Calu3 (cell line): ENCODE measurements at places on chromosomes 7 and 10. TPM values are rescaled to one million over a fixed set of nuclear protein-coding genes. Genes with fewer than 3 reads are reported as not detected.

Gene SAMD9
- 74.8 and 167 TPM in 2 replicates for total RNA-seq

GRCh38 chr10:107166403-107166802, 1.9 kb upstream of the SORCS1 start:
- no peaks in the 10 kb centered on the region for H3K4me1 ChIP-seq
- H3K4me3 ChIP-seq = no peak overlapping the region
- H3K27ac ChIP-seq = no peak overlapping the region
- H3K36me3 ChIP-seq = no peaks in the 10 kb centered on the region
- no peaks in the 10 kb centered on the region for H3K27me3 ChIP-seq

- H3K27me3 ChIP-seq = no peaks in the 10 kb centered on the region
- H3K27ac ChIP-seq = no peak overlapping the region
- H3K4me3 ChIP-seq = no peak overlapping the region
- no peaks in the 10 kb centered on the region for H3K36me3 ChIP-seq
- peaks cover 9% of the 10 kb centered on the region for H3K4me1 ChIP-seq
Measured at GRCh38 chr10:3716093-3716492, 68.9 kb downstream of the KLF6 start.

DNA sequence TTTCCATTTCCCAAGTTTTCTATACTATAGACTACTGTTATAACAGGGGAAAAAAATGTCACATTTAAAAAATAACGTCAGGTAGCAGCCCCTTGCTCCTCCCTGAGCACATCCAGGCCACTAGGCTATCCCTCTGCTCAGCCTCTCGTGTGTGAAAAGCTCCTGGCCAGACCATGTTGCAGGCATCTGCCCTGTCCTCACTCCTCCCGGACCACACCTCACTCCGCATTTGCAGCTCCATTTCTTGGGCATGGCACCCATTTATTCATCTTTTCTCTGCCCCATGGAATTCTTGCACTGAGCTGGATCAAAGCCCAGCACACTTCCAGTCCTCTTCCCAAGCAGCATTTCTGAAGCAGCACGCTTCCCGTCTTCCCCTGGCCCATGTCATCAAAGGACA, 1.4 kb upstream of the GDF2 start:
- no peak overlapping the region for H3K4me3 ChIP-seq
- H3K27ac ChIP-seq = no peak overlapping the region
- DNase-seq = no peak
- peaks cover 51% of the 10 kb centered on the region for H3K27me3 ChIP-seq

DNA sequence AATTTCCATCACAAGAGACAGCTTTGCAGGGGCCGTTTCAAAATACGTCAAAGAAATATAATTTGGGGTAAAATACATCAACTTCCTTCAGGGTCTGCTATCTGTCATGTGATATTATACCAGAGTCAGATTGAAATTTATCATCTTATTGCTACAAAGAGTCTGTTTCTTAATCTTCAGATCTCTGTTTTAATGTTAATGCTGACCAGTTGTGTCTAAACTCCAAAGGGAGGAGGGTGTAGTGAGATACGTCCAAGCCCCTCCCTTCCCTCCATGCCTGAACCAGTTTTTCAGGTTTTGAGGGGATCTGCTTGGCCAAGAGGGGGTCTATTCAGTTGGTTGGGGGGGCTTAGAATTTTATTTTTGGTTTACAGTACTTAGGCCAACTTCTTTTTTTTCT, 891.6 kb downstream of the GRM8 start:
- no peak overlapping the region for H3K27ac ChIP-seq
- no peaks in the 10 kb centered on the region for H3K4me1 ChIP-seq
- no peaks in the 10 kb centered on the region for H3K27me3 ChIP-seq
- no peak overlapping the region for H3K4me3 ChIP-seq
- no peaks in the 10 kb centered on the region for H3K36me3 ChIP-seq

- DNase-seq = peak; percentile 2
- H3K36me3 ChIP-seq = no peaks in the 10 kb centered on the region
- no peaks in the 10 kb centered on the region for H3K27me3 ChIP-seq
- no peak overlapping the region for H3K4me3 ChIP-seq
Measured at GRCh38 chr7:110839866-110840265, 251.1 kb upstream of the LRRN3 start.

DNA sequence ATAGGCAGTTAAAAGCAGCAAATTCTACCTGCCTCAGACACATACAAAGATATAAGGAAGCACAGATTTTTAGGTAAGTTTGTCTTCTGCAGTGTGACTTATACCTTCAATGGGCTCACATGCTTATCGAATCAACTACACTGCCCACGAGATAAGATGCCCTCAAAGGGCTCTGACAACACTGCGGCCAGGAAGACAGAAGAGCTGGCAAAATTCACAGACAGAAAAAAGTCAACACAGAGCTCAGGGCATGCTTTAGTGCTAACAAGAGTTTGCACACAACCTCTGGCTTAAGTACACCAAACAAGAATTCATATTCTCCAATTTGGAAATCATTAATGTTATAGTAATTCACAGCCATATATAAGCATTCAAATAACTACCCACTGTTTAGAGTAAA, 62.3 kb downstream of the LARP4B start:
- H3K4me3 ChIP-seq = no peak overlapping the region
- H3K27me3 ChIP-seq = no peaks in the 10 kb centered on the region
- H3K27ac ChIP-seq = peak overlapping the region; percentile 41
- H3K4me1 ChIP-seq = peaks cover 23% of the 10 kb centered on the region
- DNase-seq = no peak

GRCh38 chr10:5575482-5576153, 50.9 kb downstream of the CALML3 start:
- no peaks in the 10 kb centered on the region for H3K36me3 ChIP-seq
- no peak overlapping the region for H3K4me3 ChIP-seq
- no peaks in the 10 kb centered on the region for H3K27me3 ChIP-seq
- no peak overlapping the region for H3K27ac ChIP-seq
- H3K4me1 ChIP-seq = peaks cover 17% of the 10 kb centered on the region

Gene DYDC2
- total RNA-seq = not detected in 2 replicates

Gene NEUROD6
- not detected in 2 replicates for total RNA-seq

Gene HMX3
- not detected in 2 replicates for total RNA-seq

DNA sequence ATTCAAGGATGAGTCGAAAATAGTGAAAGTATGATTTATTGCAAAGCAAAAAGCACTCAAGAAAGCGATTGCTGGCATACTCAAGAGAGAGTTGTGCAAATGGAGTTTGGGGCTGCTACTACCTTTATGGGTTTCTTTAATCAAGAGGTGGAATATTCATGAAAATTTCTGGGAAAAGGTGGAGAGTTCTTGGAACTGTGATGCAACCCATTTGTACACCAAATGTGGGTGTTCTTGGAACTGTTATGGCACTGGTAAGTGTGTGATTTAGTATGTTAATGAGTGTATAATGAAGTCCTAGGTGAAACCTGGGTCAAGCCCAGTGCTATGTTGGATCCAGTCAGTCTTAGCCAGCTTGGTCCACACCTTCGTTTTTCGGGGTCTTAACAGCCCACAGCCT, 3.4 kb upstream of the VOPP1 start:
- no peak overlapping the region for H3K27ac ChIP-seq
- no peak for DNase-seq
- H3K27me3 ChIP-seq = peaks cover 14% of the 10 kb centered on the region

Gene HPSE2
- total RNA-seq = not detected in 2 replicates

GRCh38 chr7:137618748-137619147, 228.0 kb downstream of the DGKI start:
- no peak overlapping the region for H3K27ac ChIP-seq
- H3K4me3 ChIP-seq = no peak overlapping the region
- H3K27me3 ChIP-seq = peaks cover 23% of the 10 kb centered on the region
- DNase-seq = no peak
- no peaks in the 10 kb centered on the region for H3K4me1 ChIP-seq

GRCh38 chr10:62726638-62727037, 77.9 kb upstream of the ADO start:
- no peak for DNase-seq
- H3K4me1 ChIP-seq = no peaks in the 10 kb centered on the region
- H3K36me3 ChIP-seq = no peaks in the 10 kb centered on the region
- H3K4me3 ChIP-seq = no peak overlapping the region
- H3K27me3 ChIP-seq = no peaks in the 10 kb centered on the region

DNA sequence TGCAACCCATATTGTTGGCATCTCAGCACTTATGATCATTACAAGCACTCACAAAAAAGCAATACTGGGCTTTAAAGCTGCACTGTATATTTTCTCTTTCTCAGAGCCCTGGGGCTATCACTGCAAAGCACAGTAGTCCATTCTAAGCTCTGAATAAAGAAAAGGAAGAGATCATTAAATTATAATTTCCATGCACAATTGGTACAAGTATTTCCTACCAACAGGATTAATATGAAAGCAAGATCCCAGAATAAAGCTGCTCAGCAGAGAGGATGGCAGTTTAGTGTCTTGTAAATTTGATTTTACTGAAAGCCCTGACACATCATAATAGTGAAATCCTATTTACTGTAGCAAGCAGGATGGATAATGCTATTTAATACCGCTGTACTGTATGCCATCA, 205.3 kb downstream of the CHCHD3 start:
- H3K4me1 ChIP-seq = peaks cover 16% of the 10 kb centered on the region
- no peak overlapping the region for H3K4me3 ChIP-seq
- no peak for DNase-seq

DNA sequence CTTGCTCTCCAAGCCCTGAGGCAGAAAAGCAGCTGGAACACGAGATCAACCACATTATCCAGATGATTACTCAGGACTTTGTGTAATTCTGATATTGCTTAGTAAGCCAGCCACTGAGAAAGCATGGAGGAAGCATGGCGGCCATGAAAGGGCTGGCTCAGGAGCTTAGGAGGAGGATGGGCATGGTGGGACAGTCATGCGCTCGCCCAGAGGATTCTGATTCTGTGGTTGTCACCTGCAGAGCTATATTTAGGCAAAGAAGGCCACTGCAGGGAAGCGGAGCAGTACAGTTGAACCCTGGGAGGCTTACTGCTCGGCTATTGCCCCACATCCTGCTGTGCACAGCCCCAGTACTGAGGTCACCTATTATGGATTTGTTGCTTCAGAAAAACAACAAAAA, 128.8 kb upstream of the DNAJB12 start:
- H3K27me3 ChIP-seq = no peaks in the 10 kb centered on the region
- no peak for DNase-seq
- no peaks in the 10 kb centered on the region for H3K4me1 ChIP-seq
- no peak overlapping the region for H3K27ac ChIP-seq

Gene CALD1
- total RNA-seq = 5.5 and 9.3 TPM in 2 replicates

Gene OPTN
- 48.9 and 60.6 TPM in 2 replicates for total RNA-seq

GRCh38 chr10:68517188-68517587, 10.1 kb downstream of the SLC25A16 start:
- H3K27me3 ChIP-seq = no peaks in the 10 kb centered on the region
- H3K27ac ChIP-seq = no peak overlapping the region
- no peak for DNase-seq

Gene JAKMIP3
- total RNA-seq = 0.05 TPM in 2 replicates

- DNase-seq = no peak
- H3K4me1 ChIP-seq = no peaks in the 10 kb centered on the region
- H3K27ac ChIP-seq = no peak overlapping the region
- no peaks in the 10 kb centered on the region for H3K36me3 ChIP-seq
Measured at GRCh38 chr10:109934958-109935793, 11.9 kb upstream of the XPNPEP1 start.

- peaks cover 13% of the 10 kb centered on the region for H3K4me1 ChIP-seq
- H3K4me3 ChIP-seq = no peak overlapping the region
- H3K27me3 ChIP-seq = no peaks in the 10 kb centered on the region
- DNase-seq = no peak
Measured at GRCh38 chr10:104089621-104090020, 3.9 kb upstream of the COL17A1 start.

Gene OR9A2
- not detected in 2 replicates for total RNA-seq

DNA sequence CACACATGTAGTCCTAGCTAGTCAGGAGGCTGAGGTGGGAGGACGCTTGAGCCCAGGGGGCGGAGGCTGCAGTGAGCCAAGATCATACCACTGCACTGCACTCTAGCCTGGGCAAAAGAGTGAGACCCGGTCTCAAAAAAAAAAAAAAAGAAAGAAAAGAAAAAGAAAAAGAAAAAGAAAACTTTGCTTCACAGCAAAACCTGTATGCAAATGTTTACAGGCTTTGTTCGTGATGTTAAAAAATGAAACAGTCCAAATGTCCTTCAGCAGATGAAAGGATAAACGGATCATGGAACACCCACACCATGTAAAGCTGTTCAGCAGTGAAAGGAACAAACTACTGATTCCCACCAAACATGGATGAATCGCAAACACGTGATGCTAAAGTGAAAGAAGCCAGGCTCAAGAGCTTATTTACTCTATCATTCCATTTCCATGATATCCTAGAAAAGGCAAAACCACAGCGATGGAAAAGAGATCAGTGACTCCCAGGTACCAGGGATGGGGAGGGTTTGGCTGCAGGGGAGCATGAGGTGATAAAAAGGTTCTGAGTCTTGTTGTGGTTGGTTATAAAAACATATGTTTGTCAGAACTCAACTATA, 15.1 kb downstream of the LRRC20 start:
- no peaks in the 10 kb centered on the region for H3K27me3 ChIP-seq
- no peak overlapping the region for H3K27ac ChIP-seq
- DNase-seq = no peak
- H3K4me1 ChIP-seq = peaks cover 9% of the 10 kb centered on the region
- no peak overlapping the region for H3K4me3 ChIP-seq

DNA sequence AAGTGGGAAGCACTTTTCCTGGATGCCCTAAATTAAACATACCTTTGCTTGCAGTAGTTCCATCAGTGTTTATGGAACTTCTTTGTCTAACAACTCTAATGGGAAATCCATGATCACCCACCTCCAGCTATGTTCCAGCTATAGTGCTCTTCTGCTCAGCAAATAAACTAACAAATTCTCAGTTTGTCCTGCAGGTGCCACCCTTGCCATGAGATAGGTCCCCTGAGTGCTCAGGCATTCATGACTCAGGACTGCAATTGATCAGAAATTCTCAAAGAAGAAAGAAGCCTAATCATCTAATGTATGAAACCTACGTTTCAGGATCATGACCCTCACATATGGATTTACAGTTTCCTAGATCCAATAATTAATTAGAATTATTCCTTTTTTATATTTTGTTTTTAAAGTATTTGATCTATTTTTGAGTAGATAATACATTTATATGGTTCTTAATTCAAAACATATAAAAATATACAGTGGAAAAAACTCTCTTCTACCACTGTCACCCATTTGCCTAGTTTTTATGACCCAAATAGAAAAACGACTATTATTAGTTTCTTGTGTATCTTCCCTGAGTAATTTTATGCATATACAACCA, 48.7 kb upstream of the DYNC1I1 start:
- no peak overlapping the region for H3K27ac ChIP-seq
- peaks cover 67% of the 10 kb centered on the region for H3K27me3 ChIP-seq
- H3K36me3 ChIP-seq = no peaks in the 10 kb centered on the region
- no peak overlapping the region for H3K4me3 ChIP-seq
- DNase-seq = peak; percentile 56

Gene ZP3
- 5.4 and 9.4 TPM in 2 replicates for total RNA-seq

- H3K4me1 ChIP-seq = peaks cover 45% of the 10 kb centered on the region
- DNase-seq = no peak
- no peak overlapping the region for H3K4me3 ChIP-seq
- no peaks in the 10 kb centered on the region for H3K27me3 ChIP-seq
- no peak overlapping the region for H3K27ac ChIP-seq
Measured at GRCh38 chr7:149023662-149024061, 4.6 kb downstream of the PDIA4 start.
